Mucosa of descending colon (tissue), 3 donors: ENCODE measurements at places on chromosomes 4 and X. TPM values are rescaled to one million over a fixed set of nuclear protein-coding genes. Genes with fewer than 3 reads are reported as not detected.

DNA sequence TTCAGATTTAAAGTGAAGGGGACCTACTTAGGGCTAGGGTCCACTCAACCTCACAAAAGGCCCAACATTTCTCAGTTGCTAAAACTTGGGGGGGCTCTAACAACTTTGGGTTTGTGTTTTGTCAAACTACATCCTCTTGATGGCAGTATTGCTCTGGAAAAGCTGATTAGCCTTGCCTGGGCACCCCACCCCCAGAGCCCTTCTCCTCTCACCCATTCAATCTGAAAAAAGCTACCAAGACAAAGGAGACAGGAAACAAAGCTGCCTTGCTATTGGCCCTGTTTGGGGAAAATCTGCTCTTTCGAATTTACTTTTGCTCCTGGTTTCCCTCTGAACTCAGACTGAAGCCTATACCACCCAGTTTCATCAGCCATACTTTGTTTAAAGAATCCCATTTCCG, 195.2 kb upstream of the STK26 start:
- DNase-seq, result no peak

GRCh38 chrX:2462074-2462473, 38.7 kb downstream of the DHRSX start:
- DNase-seq, result no peak

- no peak for DNase-seq
Measured at GRCh38 chr4:108465886-108466500, 154.4 kb upstream of the RPL34 start.

DNA sequence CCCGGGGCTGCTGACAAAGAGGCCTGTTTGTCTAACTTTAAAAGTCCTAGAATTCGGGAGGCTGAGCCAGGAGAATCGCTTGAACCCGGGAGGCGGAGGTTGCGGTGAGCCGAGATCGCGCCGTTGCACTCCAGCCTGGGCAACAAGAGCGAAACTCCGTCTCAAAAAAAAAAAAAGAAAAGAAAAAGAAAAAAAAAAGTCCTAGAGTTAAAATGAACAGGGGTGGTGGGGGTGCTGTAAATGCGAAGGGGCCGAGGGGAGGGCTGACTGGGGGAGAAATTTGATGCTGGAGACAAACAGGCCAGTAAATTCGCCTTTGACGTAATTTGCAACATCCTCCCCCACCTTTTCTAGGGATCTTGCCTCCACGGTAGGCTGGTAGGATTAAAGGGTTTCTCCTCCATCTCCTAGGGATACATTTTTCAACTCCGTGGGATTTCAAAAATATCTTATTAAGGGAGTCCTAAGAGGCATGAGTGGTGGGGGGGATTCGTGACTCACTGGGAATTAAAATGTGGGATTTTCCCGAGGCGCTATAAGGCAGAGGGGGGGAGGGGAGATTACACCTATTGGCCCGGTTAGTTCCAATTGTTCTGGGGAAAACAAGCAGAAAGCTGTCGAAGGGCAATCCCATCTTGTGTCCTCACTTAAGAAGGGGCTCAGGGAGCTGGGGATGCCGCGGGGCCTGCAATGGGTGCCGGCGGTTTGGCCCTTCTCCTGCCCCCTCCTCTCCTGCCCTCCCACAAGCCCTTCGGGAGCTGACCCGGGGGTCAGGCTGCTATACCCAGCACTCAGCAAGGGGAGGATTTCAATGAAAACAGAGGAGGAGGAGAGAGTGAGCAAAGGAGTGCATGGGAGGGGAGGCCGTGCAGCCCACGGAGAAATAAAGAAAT, 3.0 kb upstream of the BCOR start:
- no peak for DNase-seq

The TRIM75 gene
- not detected for total RNA-seq

The SORBS2 gene
- 416 TPM for total RNA-seq
